Stimulated activated CD8-positive, alpha-beta memory T cell treated with anti-CD3 and anti-CD28 coated beads, Interleukin-4, amount 100 ng/mL, for 4 hours (primary cell): ENCODE measurements at places on chromosomes 7 and 10.

DNA sequence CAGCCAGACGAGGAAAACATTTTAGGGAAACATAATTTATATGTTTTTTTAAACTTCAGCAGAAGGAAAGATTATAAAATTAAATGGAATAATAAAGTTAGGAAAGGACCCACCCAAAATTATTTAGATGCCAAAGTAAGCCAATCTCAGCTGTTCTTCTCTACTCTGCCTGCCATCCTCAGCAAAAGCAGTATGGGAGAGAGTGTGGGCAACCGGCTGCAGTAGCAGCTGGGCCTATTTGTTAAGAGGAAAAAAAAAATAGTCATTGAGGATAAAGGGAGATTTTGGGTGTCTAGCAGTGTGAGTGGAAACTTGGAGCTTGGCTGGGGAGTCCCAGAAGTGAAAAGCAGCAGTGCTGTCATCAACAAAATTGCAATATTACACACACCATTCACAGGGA, 15.4 kb downstream of the SEMA3E start:
- no peak for DNase-seq

DNA sequence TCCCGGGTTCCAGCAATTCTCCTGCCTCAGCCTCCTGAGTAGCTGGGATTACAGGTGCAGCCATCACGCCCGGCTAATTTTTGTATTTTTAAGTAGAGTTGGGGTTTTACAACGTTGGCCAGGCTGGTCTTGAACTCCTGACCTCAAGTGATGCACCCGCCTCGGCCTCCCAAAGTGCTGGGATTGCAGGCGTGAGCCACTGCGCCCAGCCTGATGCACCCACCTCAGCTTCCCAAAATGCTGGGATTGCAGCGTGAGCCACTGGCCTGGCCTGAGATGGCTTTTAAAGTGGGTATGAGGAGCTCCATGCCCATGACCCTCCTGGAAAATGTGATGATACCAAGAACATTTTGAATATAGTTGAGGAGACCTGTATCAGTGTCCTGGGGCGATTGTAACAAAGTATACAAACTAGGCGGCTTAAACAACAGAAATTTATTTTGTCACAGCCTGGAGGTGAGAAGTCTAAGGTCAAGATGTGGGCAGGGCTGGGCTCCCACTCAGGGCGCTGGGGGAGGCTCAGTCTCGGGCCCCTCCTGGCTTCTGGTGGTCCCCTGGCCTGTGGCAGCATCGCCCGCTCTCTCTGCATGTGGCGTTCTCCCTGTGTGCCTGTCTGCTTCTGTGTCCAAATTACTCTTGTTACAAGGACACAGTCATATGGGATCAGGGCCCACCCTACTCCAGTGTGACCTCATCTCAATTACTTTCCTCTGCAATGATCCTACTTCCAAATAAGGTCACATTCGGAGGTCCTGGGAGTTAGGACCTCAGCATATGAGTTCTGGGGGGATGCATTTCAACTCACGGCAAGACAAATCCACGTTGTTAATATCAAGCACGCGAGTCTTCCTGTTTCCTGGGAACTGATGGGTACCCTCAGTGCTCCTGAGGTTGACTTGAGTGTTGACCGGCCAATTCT, 108.8 kb downstream of the ACTR3B start:
- no peak for DNase-seq

DNA sequence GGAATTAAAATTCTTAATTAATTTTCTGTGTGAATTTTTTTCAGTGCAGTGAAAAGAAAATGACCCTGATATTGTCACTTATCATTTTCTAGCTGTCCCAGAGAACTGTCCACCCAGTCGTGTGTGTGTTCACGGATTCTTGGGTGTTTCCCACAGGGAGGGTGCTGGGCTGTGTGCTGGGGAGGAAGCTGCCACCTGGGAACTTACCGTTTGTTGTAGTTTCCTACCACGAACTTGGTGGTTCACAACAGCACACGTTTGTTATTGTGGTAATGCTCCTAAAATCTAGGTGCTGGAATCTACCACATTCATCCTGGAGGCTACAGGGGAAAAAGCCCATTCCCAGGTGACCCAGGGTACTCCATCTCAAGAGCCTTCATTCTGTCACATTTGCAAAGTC, 276.1 kb downstream of the GLRX3 start:
- no peak for DNase-seq

DNA sequence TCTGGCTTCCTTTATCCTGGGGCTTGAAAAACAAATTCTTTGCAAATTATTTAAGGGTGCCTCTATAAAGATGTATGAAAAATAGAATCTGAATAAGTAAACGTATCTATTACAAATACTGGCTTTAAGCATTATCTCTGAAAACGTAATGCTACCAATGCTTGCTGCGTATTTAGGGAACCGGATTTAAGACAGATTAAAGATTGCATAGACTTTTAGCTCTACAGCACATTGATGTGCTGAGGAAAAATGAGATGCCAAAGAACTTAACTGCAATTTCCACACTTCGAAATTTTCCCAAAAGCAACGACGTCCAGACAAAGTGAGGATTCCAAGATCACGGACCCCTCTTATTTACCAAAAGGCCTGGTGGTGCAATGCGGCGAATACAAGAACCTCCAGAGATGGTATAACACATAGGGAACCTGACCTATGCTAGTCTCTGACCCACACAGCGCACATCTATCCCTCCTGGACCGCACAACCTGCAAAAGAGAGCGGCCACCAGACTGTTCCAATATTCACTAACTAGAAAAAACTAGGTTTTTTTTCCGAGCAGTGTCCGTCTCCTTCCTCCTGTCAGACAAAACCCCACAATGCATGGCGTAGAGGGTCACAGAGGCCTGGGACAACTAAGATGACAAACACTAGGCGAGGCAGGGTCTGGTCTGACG, 34.3 kb upstream of the PHF14 start:
- DNase-seq: no peak

- DNase-seq: no peak
These were observed 660 bp downstream of the SUV39H2 start for GRCh38 chr10:14879124-14879927.

GRCh38 chr10:125513429-125514182, 169.4 kb downstream of the TEX36 start:
- DNase-seq: no peak

GRCh38 chr10:5710859-5711258, 26.2 kb downstream of the TASOR2 start:
- no peak for DNase-seq

- DNase-seq: no peak
These were observed 288.4 kb downstream of the KCNMA1 start for GRCh38 chr10:77349226-77349625.

DNA sequence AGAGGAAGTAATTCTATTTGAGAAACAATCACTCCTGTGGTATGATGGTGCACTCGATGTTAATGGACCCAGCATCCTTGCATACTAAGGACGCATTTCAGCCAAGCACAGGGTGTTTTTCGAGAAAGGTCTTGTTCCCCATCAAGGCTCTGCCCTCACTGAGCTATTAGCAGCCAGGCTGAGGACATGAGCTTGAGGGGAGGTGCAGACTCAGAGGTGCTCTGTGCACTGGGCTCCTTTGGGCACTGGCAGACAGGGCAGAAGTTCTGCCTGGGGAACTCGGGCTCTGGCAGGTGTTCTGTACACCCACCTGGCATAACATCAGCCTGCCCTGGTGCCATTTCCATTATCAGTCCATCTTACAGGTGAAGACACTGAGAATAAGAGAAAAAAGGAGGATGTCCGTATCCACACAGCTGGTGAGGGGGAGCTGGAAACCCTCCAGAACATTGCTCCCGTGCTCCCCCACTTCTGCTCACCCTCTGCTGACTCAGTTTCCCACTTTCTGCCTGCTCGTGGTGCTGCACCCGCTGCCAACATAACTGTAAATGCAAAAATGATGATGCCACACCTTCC, 92.7 kb upstream of the RET start:
- no peak for DNase-seq

GRCh38 chr7:152366662-152367061, 69.1 kb downstream of the KMT2C start:
- no peak for DNase-seq

DNA sequence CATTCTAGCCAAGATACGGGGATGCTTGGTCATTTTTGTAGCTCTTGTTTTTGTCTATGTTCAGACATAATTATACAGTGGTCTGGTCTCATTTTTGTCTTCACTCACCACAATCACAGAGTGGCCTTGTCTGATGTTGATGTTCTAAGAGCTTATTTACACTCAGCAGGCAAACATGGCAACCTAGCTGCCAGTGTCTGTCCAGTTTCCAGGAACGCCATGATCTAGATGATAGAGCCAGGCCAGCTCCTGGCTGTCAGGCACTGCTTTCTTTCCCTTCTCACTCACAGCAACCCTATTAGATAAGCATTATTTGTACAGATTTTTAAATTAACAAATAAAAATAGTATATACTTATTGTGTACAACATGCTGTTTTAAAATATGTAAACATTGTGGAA, 98.6 kb upstream of the PHF14 start:
- DNase-seq: no peak

DNA sequence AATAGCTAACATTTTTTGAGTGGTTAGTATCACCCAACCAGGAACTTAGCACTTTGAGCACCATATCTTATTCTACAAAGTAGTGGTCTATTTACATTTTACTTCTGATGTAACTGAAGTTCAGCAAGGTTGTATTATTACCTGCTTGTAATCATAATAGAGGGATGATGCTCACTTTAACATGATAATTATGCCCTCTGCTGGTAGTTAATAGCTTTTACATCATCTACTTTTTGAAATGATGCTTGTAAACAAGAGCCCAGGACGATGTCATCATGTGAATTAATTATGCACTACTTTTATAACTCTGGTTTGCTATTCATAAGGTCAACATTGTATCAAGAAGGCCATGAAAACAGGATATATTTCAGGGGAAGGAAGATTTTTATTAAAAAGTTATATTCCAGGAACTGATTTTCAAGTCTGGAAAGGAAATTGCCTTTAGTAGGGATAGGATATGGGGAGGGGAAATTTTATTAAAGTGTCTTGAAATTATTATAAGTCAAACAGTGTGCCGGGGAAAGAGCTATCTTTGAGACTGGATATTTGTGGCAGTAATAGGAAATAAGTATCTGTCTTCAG, 80.3 kb upstream of the SCIN start:
- DNase-seq: no peak

DNA sequence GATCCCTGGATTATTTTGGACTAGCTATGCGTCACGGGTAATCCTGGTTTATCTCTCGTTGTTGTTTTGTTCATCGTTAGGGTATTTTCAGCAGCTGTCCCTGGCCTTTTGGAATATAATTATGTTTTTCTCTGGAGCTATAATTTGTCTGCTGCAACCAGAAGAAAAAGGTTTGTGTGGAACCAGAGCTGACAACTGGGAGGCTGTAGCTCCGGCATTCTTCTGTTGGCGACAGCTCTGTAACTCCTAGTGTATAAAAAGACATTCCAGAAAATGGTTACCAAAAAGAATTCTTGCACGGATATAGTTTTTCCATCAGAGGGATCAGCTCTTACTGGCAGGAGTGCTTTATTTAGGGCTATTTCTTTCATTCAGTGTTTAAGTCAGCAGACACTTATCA, 130.9 kb upstream of the PRR15 start:
- no peak for DNase-seq

- no peak for DNase-seq
These were observed 6.8 kb upstream of the NAT16 start for GRCh38 chr7:101186844-101187428.

- no peak for DNase-seq
These were observed 282.7 kb upstream of the ZNF32 start for GRCh38 chr10:43931308-43931930.

GRCh38 chr10:52472406-52473146, 158.5 kb downstream of the DKK1 start:
- no peak for DNase-seq
